Effector memory CD4-positive, alpha-beta T cell (primary cell): ENCODE measurements at places on chromosomes 2 and 18.

- no peaks in the 10 kb centered on the region for H3K4me1 ChIP-seq
- H3K27me3 ChIP-seq = no peaks in the 10 kb centered on the region
- H3K36me3 ChIP-seq = no peaks in the 10 kb centered on the region
- no peak overlapping the region for H3K27ac ChIP-seq
- DNase-seq = no peak
- H3K4me3 ChIP-seq = no peak overlapping the region
Measured at GRCh38 chr2:223032187-223033142, 19.5 kb upstream of the KCNE4 start.

DNA sequence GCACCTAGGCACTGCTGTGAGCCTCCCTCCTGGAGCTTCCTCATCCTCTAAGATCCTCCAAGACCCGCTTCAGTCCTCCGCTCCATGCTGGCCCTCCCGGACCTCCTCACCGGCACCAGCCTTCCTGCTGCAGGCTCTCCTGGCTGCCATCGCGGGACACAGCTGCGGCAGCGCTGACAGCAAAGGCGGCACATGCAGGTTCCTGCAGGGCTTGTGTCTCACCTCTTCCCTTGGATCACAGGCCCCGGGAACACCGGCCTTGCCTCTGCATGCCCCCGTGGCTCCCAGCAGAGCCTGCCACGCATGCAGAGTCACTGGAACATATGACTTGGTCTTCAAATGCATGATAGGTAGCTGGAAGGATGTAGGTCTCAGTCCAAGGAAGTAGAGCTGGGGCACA, 67.2 kb downstream of the PTGR3 start:
- no peaks in the 10 kb centered on the region for H3K27me3 ChIP-seq
- no peak overlapping the region for H3K27ac ChIP-seq
- no peak for DNase-seq
- H3K4me1 ChIP-seq = no peaks in the 10 kb centered on the region
- no peaks in the 10 kb centered on the region for H3K36me3 ChIP-seq
- no peak overlapping the region for H3K4me3 ChIP-seq

DNA sequence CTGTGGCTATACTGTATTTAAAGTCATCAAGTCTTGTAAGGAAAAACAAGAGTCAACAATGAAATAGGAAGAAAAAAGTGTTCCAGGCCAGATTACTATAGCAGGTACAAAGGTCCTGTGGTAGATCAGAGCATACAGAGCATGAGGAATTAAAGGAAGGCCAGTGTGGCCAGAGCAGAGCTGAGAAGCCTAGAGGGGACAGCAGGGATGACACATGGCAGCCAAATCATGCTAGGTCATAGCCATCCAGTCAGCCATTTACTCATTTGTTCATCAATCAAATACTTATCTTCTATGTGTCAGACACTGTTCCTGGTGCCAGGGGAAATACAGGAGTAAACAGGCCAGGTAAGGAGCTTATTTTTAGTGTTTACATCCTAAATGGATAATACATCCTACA, 24.3 kb downstream of the ADD2 start:
- no peaks in the 10 kb centered on the region for H3K4me1 ChIP-seq
- no peaks in the 10 kb centered on the region for H3K27me3 ChIP-seq
- no peak for DNase-seq
- H3K27ac ChIP-seq = no peak overlapping the region
- no peak overlapping the region for H3K4me3 ChIP-seq
- no peaks in the 10 kb centered on the region for H3K36me3 ChIP-seq

- H3K4me3 ChIP-seq = no peak overlapping the region
- peaks cover 3% of the 10 kb centered on the region for H3K27me3 ChIP-seq
- H3K4me1 ChIP-seq = no peaks in the 10 kb centered on the region
- no peak for DNase-seq
- H3K27ac ChIP-seq = no peak overlapping the region
Measured at GRCh38 chr2:132417430-132418035, 928 bp downstream of the GPR39 start.

DNA sequence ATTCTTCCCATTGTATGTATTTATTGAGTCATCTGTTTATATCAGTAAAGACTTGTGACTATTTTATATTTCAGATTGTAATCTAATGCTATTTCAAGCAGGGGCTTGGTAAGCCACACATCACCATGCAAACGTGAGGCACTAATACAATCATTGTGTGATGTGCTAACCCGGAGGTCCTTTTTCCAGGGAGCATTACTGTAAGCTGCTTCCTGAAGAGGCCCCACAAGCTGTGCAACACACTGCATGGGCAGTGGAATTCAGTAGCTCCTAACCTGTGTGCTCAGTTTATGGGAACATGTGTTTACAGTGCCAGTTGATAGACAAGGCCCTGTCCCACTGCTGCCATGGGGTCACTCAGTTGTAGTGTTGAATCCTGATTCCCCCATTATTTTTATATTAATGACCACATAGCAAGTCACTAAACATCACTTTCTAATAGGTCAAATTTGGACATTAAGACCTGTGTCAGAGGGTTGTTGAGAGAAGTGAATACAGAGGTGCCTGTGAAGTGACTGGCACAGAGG, 162.9 kb downstream of the FHOD3 start:
- H3K4me3 ChIP-seq = no peak overlapping the region
- no peaks in the 10 kb centered on the region for H3K36me3 ChIP-seq
- H3K27ac ChIP-seq = no peak overlapping the region

DNA sequence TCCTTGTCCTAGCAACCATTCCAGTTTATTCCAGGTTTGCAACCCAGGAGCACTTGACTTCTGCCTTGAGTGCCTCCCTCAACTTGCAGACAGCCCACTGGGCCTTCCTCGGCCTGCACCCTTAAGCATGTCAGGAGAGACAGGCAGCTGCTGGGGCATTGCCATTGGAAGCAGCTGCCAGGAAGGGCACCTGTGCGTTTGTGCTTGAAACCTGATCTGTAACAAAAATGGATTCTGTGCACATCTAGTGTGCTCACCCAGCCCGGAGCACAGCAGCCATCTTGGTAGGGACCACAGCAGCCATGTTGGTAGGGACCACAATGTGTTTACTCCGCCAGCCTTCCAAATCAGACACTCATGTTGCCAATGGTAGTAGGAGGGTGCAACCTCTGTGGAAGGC, 44.3 kb upstream of the GLI2 start:
- H3K4me1 ChIP-seq = no peaks in the 10 kb centered on the region
- no peak overlapping the region for H3K27ac ChIP-seq
- no peaks in the 10 kb centered on the region for H3K36me3 ChIP-seq
- DNase-seq = no peak

GRCh38 chr2:13335862-13336535, 619.3 kb downstream of the TRIB2 start:
- H3K27me3 ChIP-seq = no peaks in the 10 kb centered on the region
- H3K27ac ChIP-seq = no peak overlapping the region
- H3K4me1 ChIP-seq = no peaks in the 10 kb centered on the region
- no peaks in the 10 kb centered on the region for H3K36me3 ChIP-seq
- H3K4me3 ChIP-seq = no peak overlapping the region

DNA sequence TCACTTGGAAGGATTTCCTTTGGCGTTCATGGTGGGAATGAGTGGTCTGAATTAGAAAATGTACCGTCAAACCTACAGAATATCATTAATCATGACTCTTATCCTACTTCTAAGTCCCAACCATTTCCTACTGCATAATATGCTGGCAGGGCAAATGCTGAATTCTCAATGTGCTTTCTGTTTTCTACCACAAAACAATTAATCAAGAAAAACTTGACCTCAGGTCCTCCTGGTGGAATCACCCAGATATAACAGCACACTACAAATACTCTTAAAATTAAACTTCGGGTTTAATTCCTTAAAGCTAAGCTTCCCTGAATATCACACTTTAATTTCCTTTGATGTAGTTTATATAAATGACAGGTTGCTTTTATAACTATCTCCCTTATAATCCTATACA, 301.6 kb downstream of the AFF3 start:
- H3K4me1 ChIP-seq = no peaks in the 10 kb centered on the region
- no peak for DNase-seq
- H3K27me3 ChIP-seq = no peaks in the 10 kb centered on the region
- no peak overlapping the region for H3K4me3 ChIP-seq

- no peak overlapping the region for H3K27ac ChIP-seq
- no peak for DNase-seq
- no peaks in the 10 kb centered on the region for H3K36me3 ChIP-seq
- no peaks in the 10 kb centered on the region for H3K4me1 ChIP-seq
- H3K27me3 ChIP-seq = no peaks in the 10 kb centered on the region
- H3K4me3 ChIP-seq = no peak overlapping the region
Measured at GRCh38 chr2:169476459-169476858, 2.8 kb upstream of the BBS5 start.

DNA sequence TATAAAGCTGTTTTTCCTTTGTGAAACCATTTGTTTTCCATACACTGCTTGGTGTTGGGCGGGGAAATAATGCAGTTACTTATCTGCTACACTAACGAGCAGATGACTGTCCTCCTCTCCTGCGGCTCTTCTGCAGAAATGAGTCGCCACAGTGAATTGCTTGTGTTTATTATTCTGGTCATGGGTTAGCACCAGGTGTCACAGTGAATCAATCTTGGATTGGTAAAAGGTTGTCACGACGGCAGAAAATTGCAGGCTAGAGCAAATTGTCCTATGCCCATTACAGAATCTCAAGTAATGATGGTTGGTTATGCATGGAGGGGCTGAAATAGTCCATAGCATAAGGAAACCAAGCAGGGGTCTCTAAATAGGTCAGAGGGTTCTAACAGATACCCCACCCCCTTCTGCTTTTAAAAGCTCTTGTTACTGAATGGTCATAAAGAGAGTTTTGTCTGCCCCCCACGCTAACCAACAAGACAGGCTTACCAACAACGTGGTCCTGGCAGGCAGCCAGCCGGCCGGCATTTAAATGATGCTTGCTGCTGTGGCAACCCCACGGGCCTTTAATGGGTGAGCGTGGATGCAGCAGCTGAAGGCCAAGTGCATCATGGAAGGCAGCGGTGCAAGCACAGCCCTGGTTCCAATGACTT, 29.5 kb downstream of the RAB31 start:
- no peak for DNase-seq
- H3K4me1 ChIP-seq = no peaks in the 10 kb centered on the region
- no peaks in the 10 kb centered on the region for H3K36me3 ChIP-seq
- H3K4me3 ChIP-seq = no peak overlapping the region

DNA sequence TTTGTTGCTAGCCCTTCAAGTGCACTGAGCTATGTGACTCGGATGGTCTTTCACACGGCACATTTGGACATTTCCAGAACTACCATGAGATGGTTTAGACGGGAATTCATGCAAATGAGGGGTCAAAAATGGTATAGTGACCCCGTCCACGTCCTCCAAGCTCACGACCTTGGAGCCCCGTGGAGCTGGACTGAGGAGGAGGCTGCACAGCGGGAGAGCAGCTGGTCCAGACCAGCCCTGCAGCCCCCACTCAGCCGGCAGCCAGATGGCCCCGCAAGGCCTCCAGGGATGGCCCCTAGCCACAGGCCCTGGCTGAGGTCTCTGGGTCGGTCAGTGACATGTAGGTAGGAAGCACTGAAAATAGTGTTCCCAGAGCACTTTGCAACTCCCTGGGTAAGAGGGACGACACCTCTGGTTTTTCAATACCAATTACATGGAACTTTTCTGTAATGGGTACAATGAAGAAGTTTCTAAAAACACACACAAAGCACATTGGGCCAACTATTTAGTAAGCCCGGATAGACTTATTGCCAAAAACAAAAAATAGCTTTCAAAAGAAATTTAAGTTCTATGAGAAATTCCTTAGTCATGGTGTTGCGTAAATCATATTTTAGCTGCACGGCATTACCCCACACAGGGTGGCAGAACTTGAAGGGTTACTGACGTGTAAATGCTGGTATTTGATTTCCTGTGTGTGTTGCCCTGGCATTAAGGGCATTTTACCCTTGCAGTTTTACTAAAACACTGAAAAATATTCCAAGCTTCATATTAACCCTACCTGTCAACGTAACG, 88.8 kb downstream of the EPAS1 start:
- no peak overlapping the region for H3K4me3 ChIP-seq
- H3K36me3 ChIP-seq = no peaks in the 10 kb centered on the region
- no peak overlapping the region for H3K27ac ChIP-seq
- no peaks in the 10 kb centered on the region for H3K27me3 ChIP-seq

DNA sequence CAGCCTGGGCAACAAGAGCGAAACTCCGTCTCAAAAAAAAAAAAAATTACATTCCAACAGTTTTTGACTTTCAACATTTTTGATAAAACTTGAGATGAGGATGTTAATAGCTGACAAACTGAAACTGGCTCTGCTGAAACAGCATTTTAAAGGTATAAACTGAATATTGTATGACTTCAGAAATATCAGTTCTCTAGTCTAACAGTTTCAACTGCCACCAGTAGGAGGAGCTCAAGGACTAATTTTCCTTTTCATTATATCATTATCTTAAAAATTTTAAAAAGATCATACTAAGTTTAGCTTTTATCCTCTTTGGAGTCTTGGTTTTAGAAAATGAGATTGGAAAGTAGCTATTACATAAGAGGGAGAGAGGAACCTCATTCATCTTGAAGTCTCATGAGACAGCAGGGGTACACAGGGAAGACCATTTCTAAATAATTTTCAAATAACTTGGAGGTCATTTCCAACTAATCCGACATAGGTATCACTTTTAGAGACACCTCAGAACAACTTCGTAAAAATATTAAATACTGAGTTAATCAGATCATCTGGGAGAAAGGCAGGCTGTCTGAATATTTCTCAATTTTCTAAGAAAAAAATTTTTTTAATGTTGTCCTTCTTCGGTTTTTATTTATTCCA, 37.6 kb upstream of the MCM6 start:
- peak; percentile 32 for DNase-seq
- no peak overlapping the region for H3K4me3 ChIP-seq
- peaks cover 24% of the 10 kb centered on the region for H3K36me3 ChIP-seq
- no peak overlapping the region for H3K27ac ChIP-seq
- H3K27me3 ChIP-seq = no peaks in the 10 kb centered on the region
- no peaks in the 10 kb centered on the region for H3K4me1 ChIP-seq

GRCh38 chr18:7198326-7198725, 32.6 kb upstream of the LRRC30 start:
- no peaks in the 10 kb centered on the region for H3K4me1 ChIP-seq
- no peaks in the 10 kb centered on the region for H3K27me3 ChIP-seq
- H3K36me3 ChIP-seq = no peaks in the 10 kb centered on the region
- H3K27ac ChIP-seq = no peak overlapping the region
- H3K4me3 ChIP-seq = no peak overlapping the region

GRCh38 chr2:112483042-112483473, 1.1 kb downstream of the TTL start:
- peak overlapping the region; percentile 63 for H3K27ac ChIP-seq
- peaks cover 10% of the 10 kb centered on the region for H3K4me1 ChIP-seq
- H3K36me3 ChIP-seq = no peaks in the 10 kb centered on the region
- no peak for DNase-seq
- H3K4me3 ChIP-seq = peak overlapping the region; percentile 86

DNA sequence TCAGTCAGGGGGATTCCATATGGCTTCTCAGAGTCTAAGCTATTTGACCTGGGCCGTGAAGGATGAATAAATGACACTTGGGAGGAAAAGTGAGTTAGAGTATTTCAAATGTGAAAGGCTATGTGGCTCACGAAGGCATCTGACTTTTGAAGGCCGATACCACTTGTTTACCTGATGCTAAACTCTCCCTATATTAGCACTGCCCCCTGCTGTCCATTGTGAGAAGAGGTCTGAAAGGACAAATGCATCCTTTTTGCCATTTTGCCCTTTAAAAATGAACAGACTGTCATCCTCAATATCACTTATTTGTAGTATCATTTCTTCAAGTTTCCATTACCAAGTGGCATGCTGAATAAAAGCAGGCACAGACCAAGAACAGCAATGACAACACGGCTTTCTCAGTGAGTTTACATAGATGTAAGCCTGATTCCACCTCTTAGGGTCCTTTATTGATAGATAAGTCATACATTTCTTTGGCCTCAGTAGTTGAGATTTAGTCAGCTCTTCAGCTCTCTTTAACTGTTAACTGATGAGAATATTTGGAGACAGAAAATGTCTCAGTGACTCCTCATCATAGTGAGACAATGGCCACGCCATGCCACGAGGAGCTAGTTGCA, 40.1 kb downstream of the DOCK10 start:
- no peaks in the 10 kb centered on the region for H3K27me3 ChIP-seq
- no peaks in the 10 kb centered on the region for H3K36me3 ChIP-seq
- peak; percentile 55 for DNase-seq
- H3K27ac ChIP-seq = peak overlapping the region; percentile 33
